HT-29 (cell line): ENCODE measurements at places on chromosomes 2 and 18.

DNA sequence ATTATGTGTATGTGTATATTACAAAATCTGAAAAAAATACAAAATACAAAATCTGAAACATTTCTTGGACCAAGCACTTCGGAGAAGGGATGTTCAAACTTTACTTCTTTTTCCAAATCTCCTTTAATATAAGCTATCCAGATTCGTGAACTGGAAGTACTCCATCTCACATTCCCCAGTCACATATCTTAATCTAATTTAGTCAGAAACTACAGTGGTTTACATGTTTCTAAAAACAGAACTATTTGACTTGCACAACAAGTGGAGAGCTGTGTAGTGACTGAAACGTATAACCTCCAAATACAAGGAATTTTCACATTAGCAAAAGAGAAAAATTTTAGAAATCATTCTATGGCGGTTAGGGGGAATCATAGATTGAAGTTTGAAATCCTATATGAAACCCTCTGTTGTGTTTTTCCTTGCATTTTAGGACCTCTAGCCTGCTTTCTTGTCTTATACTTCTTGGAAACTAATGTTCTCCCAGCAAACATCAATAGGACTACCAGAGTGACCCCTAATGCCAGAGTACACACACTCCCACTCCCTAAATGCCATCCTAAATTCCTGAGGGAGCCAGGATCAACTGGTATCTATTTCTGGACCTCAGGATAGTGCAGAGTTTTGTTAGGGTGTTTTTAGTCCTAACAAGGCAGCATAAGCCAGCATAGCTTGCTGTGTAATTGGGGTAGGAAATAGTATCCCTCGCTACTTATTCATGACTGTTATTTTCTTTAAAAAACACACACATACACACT, 30.2 kb upstream of the ROCK1 start:
- DNase-seq = no peak

DNA sequence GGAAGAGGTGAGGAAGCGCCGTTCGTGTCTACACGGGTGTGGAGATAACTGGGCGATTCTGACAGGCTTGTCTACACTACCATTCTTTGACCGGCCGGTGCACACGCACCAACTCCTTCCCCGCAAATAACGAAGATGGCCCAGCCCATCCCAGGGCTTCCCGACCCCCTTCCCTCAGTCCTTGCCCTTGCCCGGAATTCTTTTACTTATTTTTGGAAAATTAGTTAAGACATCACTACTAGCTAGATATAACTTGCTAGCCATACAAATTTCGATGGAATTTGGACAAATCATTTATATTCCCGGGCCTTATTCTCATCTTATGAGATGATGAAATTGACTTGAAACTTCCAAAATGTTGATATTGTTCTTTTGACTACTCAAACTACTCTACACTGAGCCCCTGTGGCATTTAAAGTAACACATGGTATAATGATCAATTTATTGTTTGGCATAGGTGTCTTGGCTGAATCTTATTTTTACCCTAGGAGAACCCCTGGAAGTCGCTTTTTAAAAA, 1.3 kb downstream of the ERICH2 start:
- no peak for DNase-seq

DNA sequence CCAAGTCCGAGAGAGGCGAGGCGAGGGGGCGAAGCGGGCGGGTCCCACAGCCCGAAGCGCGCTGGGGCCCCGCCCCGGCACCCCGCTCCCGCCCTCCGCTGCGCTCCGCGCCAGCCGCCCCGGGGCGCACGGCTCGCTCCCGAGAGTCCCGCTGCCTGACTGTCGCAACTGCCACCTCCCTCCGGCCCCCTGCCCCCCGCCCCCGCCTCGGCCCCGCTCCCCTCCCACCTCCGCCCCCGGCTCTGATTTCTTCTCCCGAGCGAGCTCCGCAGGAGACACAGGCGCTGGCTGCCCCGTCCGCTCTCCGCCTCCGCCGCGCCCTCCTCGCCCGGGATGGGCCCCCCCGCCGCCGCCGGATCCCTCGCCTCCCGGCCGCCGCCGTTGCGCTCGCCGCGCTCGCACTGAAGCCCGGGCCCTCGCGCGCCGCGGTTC, at the start of gene WNT6:
Gene WNT6 (plus strand): TSS at position 250 of the 432 bp plus-strand sequence. CDS start 233 bp downstream, outside the sequence.
- no peak for DNase-seq

- peak; percentile 7 for DNase-seq
Measured at GRCh38 chr2:1927896-1928568, 183.7 kb upstream of the PXDN start.

DNA sequence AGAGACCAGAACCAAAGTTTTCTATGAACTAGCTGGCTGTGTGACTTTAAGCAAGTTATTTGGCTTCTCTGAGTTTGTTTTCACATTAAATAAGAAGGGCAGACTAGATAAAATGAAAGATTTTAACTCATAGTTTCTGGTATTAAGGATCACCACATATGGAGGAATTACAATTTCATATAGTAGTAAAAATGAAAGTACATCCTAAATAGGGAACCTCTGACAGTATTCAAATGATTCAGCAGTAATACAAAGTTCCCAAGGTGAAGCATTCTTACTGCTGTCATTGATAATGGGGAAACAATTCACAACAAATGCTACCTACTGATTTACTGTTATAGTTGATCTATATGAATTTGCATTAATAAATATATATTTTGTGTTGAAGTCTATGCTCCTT, 170.3 kb upstream of the VRK2 start:
- no peak for DNase-seq

DNA sequence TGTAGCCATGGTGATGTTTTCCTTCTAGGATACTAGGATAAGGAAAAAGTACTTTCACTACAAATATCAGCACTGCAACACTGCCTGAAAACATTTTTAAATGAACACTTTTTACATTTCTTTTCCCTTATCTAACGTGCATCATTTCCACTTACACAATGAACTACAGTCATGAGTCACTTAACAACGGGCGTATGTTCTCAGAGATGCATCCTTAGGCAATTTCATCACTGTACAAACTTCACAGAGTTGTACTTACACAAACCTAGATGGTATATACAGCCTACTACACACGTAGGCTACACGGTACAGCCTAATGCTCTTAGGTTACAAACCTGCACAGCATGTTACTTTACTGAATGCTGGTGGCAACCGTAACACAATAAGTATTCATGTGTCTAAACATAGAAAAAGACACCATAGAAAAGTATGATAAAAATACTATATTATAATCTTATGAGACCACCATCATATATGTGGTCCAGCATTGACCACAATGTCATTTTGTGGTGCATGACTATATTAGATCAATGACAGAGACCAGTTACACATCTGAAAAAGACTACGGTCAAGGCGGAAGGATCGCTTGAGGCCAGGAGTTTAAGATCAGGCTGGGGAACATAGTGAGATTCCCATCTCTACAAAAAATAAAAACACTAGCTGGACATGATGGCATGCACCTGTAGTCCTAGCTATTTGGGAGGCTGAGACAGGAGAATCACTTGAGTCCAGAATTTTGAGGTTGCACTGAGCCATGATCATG, 39.8 kb downstream of the WDR33 start:
- no peak for DNase-seq

DNA sequence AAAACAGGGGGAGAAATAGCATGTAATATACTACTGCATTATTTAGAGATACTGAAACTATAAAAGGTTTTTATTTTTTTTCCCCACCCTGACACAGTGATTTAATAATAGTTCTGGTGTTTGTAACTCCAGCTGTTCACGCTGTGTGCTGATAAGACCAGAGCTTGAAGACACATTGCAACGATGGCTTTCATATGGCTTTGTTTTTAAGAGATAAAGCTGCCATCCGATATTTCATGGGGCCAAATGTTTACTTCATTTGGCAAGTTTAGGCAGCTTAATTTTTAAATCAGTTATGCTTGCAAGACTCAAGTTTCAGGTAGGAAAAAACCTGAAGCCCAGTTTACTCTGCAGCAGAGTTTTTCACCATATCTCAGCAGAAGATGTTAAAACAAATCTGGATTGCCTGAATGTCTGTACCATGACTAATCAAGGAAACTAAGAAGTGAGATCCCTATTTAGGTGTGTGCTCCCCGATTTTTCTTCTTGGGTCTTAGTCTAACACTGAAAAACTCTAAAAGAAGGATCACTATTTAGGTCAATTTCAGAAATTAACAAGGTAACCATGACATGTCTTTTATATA, 508.6 kb downstream of the PARD3B start:
- no peak for DNase-seq

DNA sequence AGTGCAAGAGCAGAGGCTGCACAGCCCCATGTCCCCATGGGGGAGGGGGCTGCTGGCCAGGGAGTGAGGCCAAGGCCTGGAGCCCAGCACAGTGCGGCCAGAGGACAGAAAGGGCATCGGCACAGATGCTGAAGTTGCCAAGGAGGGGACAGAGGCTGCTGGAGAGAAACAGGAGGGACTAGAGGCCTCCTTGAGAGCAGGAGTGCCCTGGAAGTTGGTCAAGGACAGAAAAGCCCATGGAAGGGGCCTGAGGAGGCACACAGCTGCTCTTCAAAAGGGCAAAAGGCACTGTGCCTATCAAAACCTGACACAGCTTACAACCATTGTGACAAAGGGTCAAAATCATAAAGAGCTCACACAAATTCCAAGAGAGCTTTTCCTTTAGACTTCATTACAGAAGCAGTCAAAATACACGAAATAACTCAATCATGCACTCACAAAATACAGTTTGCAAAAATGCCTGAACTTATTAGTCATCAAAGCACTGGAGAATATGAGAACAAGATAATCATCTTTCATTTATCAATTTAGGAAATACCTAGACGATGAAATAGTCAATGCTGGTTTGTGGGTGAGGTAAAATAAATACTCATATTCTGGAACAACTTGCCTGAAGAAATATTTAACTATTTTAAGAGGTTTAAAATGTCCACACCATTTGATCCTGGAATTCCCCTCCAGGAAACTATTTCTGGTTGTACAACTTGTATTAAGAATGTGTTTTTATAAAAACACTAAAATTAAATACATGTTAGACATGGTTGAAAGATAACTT, 79.6 kb downstream of the USP40 start:
- peak; percentile 58 for DNase-seq

- no peak for DNase-seq
Measured at GRCh38 chr18:12857215-12857905, 26.7 kb downstream of the PTPN2 start.

DNA sequence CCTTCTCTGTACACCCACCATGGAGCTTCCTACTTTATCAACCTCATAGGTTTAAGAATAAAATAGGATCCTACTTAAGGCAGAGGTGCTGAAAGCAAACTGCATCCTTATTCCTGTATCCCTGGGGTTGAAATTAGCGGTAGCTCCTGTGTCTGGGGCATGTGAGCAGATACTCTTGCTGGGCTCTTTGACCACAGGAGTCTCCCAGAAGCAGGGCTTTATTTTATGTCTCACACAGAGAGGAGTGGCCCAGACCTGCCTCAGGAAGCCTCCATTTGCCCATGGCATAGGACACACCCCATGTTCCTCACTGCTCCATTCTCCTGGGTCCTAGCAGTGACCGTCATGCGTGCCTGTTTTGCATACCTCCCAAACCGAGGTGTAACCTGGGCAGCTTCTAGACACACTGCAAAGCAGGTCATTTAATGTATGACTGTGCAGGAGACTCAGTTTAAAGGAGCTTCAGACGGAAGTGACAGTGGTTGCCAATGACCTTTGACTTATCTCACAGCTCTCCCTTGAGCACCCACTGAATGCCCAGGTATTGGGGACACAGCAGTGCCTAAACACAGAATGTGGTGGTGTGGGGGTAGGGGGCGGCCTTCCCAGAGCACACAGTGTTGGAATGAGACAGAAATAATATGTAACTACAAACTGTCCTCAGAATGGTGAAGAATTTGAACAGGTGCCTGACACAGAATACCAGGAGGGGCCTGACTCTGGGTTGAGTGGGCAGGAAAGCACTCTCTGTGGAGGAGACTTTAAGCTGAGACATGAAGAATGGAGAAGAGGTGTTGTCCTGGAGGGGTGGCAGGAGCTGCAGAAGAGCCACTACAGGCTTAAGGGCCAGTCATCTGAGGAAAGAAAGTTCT, 3.7 kb downstream of the TMEM37 start:
- DNase-seq = no peak

DNA sequence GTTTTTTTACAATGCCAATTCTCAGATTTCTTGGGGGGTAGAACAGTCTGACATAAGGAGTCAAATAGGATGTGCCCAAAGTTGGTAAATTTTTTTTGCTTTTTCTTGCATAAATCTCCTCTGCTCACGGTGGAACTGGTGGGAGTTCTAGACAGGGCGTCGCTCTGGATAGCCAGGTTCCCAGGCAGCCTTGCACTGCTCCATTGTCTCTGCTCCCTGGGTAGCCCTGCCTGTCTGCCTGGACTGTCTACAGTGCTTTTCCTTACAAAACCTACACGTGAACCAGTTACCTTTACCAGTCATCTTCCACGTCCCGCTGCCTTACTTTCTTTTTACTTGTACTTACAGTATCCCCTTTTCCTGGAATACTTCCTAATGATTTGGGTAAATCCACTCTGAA, 117.1 kb downstream of the ZNF407 start:
- DNase-seq = no peak

DNA sequence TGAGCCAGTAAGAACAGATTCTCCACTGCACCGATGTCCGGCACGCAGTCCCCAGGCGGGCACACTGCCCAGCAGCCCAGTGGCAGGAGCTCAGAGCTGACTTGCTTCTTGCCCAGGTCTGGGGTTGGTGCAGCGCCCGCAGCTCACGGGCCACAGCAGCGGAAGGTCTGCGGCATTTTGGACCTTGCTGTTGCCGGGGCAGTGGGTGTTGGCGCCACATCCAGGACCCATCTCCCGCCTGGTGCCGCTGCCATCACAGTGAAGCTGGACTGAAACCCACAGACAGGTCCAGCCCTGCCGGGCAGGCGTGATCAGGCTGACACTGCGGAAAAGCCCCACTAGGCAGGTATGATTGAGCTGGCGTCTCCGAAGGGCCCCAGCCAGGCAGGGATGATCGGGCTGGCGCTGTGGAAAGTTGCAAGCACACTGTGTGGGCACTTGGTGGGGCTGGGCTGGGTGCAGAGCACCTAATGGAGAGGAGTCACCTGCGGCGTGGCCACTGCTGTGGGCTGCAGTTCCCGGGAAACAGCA, 75.5 kb downstream of the SLC66A2 start:
- no peak for DNase-seq

DNA sequence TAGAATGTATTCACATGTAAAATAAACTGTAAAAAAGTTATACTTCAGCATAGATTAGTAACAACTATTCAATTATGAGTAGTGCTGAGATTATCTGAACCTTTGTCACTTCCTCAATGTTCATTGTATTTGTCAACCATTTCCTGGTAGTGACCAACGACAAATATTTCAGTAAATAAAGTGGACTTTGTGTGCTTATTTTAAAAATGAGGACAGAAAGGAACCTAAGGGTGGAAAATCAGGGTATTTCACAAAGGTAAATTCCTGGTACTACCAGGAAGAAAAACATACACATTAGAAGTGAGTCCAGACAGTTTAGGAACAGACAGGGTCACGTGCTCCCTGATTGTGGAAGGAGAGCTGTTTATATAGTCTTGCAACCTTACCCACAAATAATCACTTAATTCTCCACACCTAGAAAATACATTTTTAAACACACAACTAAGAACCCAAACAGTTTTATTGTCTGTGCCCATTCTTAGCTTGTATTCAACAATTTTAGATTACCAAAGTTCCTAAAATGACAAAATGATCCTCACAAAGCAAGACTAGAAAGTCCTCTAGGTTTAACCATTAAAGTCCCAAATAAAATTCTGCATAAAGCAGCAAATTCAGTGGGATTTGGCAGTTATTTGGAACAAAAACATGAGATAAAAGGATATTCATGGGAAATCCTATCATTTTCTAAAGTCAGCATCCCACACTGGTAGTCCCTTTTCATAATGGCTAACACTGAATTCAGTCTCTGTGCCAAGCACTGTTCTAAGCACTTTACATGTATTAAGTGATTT, 28.2 kb downstream of the PELI1 start:
- DNase-seq = peak; percentile 68

GRCh38 chr2:60339286-60339685, 214.2 kb downstream of the BCL11A start:
- no peak for DNase-seq
